ENCODE measurements at places on chromosomes 12 and 14.
A peak's percentile ranks its signal among the peaks of the same experiment; 100 is the strongest.

GRCh38 chr14:36091096-36091495, 85.4 kb downstream of the PTCSC3 start:
- H3K36me3 ChIP-seq, result no peaks in the 10 kb centered on the region
- DNase-seq, result no peak
- H3K4me3 ChIP-seq, result no peak overlapping the region
- no peak overlapping the region for H3K27ac ChIP-seq

- H3K4me1 ChIP-seq, result no peaks in the 10 kb centered on the region
- peaks cover 14% of the 10 kb centered on the region for H3K27me3 ChIP-seq
Measured at GRCh38 chr12:117091758-117092510, 7.3 kb downstream of the TESC start.

DNA sequence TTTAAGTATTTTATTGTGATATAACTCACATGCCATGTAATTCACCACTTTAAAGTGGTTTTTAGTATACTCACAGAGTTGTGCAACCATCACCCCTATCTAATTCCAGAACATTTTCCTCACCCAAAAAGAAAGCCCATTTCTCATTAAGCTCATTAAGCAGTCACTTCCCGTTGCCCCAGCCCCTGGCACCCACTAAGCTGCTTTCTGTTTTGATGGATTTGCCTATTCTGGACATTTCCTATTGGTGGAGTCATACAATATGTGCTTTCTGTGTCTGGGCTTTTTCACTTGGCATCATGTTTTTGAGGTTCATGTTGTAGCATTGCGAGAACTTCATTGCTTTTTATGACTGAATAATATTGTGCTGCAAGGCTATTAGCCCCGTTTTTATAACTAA, 66.0 kb downstream of the ARL6IP4 start:
- H3K4me1 ChIP-seq, result peaks cover 18% of the 10 kb centered on the region
- DNase-seq, result no peak
- no peak overlapping the region for H3K27ac ChIP-seq
- H3K4me3 ChIP-seq, result no peak overlapping the region
- no peaks in the 10 kb centered on the region for H3K27me3 ChIP-seq

DNA sequence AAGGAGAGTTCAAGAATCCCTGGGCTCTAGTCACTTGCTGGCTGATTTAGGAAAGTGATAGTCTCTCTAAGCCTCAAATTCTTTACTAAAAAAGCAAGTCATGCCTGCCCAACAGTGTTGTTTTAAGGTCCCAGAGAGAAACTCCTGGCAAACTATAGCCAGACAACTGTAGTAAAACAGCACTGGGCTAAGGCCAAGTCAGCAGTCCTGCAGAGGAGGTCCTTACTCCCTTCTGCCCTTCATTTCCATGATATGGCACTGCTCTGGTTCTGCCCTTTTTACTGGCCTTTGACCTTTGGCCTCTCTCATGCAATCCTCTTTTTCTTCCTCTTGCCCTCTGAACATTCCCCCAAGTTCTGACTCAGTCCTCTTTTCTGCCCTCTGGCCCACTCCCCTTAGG, 74.9 kb downstream of the VWF start:
- no peaks in the 10 kb centered on the region for H3K36me3 ChIP-seq
- no peak overlapping the region for H3K4me3 ChIP-seq
- no peaks in the 10 kb centered on the region for H3K4me1 ChIP-seq
- no peak for DNase-seq

DNA sequence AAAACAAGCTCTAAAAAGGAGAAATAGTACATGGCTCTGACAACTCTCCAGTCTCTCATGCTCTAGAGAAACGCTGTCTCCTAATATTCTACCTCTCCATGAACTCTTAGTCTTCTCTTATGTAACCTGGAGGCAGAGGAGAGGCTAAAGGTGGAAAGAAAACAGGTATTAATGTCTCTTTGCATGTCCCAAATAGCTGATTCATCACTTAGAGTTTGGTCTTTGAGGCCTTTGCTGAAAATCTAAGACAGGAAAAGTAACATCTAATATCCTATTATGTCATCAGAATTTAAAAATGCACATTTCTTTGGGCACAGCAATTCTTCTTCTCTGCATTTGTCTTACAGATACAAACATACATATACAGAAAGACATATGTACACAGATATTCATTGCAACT, 127.2 kb downstream of the DHRS2 start:
- no peak overlapping the region for H3K4me3 ChIP-seq
- no peaks in the 10 kb centered on the region for H3K4me1 ChIP-seq
- no peak overlapping the region for H3K27ac ChIP-seq
- DNase-seq, result no peak
- peaks cover 37% of the 10 kb centered on the region for H3K27me3 ChIP-seq

DNA sequence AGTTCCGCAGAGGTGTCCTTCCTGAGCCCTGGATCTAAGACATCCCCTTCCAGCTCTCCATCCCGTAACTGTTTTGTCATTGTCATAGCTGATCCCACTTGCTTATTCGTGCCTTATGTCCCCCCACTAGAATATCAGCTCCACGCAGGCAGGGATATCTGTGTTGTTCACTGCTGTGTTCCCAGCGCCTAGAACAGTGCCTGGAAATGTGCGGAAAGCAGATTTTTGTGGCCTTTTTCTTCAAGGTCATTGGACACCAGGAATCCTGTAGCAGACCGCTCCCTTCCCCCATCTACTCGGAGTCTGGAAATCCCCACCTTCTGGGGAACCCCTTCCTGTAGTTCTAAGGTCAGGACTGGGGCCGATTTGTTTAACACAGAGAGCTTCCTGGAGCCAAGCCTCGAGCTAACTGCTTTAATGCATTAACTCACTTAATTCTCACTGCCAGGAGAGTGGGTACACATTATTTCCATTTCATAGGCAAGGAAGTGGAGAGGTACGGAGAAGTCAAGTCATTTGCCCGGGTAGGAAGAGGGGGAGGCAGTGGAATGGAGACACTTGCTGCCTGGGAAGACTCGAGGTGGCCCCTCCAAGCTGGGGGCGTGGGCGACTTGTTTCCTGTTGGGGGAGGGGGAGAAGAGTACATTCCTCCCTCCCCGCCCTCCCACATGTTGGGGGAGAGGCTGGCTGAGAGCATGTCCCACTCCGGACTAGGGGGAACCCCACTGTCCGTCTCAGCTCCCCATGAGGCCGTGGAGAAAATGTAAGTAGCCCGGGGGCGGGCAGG, 1.2 kb upstream of the SH2B3 start:
- peak overlapping the region; percentile 85 for H3K4me3 ChIP-seq
- H3K4me1 ChIP-seq, result peaks cover 52% of the 10 kb centered on the region

GRCh38 chr12:53295891-53296219, 513 bp downstream of the PFDN5 start:
- peak overlapping the region; percentile 88 for H3K4me3 ChIP-seq
- no peaks in the 10 kb centered on the region for H3K27me3 ChIP-seq
- no peak for DNase-seq
- peak overlapping the region; percentile 99 for H3K27ac ChIP-seq
- H3K36me3 ChIP-seq, result peaks cover 46% of the 10 kb centered on the region
- H3K4me1 ChIP-seq, result peaks cover 44% of the 10 kb centered on the region

GRCh38 chr14:72554994-72555608, 338.8 kb downstream of the DPF3 start:
- H3K27ac ChIP-seq, result no peak overlapping the region
- DNase-seq, result no peak
- H3K4me1 ChIP-seq, result peaks cover 29% of the 10 kb centered on the region
- H3K4me3 ChIP-seq, result no peak overlapping the region
- H3K27me3 ChIP-seq, result peaks cover 13% of the 10 kb centered on the region
- no peaks in the 10 kb centered on the region for H3K36me3 ChIP-seq

DNA sequence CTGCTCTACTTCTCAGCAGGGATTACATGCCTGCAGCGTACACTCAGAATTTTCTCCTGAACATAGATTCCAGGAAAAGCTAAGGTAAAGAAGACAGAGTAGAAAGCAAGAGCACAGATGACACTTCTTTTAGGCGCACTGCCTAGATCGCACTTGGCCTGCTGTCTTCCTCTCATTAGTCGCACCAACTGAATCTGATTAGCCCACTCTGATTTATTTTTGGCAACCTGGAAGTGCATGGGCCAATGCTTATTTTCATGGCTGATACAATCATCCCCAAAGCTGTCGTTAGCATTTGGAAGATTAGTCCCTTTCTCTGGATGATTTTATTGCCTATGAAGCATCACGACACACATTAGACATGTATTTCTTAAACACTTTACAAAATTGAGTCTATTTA, 152.5 kb downstream of the PTPRO start:
- DNase-seq, result no peak
- no peaks in the 10 kb centered on the region for H3K36me3 ChIP-seq
- H3K4me3 ChIP-seq, result no peak overlapping the region
- H3K4me1 ChIP-seq, result no peaks in the 10 kb centered on the region
- peaks cover 14% of the 10 kb centered on the region for H3K27me3 ChIP-seq

GRCh38 chr12:103241184-103241583, 254.6 kb downstream of the C12orf42 start:
- H3K27ac ChIP-seq, result no peak overlapping the region
- H3K27me3 ChIP-seq, result no peaks in the 10 kb centered on the region
- H3K36me3 ChIP-seq, result no peaks in the 10 kb centered on the region
- H3K4me3 ChIP-seq, result no peak overlapping the region

GRCh38 chr14:96729889-96730288, 67.3 kb upstream of the VRK1 start:
- no peak for DNase-seq
- H3K36me3 ChIP-seq, result no peaks in the 10 kb centered on the region
- no peak overlapping the region for H3K4me3 ChIP-seq
- H3K27ac ChIP-seq, result no peak overlapping the region

DNA sequence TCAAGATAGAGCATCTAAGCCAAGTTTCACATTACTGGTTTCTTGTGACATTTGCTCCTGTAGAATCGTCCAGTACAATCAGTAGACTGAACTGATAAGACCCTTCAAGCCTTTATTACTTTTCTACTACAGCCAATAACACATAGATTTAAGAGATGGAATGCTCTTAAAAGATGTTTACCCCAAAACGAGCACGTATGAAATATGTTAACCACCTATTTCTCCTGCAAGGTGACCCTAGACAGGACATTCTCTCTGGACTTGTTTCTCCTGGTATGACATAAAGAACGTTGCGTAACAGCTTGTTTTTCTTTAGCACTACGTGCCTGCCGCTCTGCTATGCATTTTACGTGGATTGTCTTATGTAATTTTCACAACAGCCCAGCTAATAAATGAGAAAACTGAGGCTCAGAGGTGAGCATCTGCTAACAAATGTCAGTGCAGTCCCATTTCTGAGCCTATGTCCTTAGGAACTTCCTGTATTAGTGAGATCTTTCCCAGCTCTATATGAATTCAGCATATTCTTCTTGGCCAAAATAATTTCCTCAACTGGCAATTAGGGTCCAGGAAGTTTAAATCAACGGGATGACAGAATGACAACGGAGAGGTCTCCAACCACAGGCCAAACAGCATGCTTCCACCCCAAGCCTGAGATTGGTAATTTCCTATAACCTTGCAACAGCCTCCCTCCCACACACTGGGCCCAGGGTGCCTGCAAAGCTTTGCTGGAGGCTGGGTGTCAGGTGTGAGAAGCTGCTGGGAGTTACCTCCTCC, 3.7 kb downstream of the NFKBIA start:
- no peaks in the 10 kb centered on the region for H3K27me3 ChIP-seq
- H3K4me1 ChIP-seq, result peaks cover 45% of the 10 kb centered on the region
- peak overlapping the region; percentile 72 for H3K4me3 ChIP-seq
- no peak for DNase-seq
- peak overlapping the region; percentile 62 for H3K27ac ChIP-seq
